ENCODE measurements at places on chromosomes 4 and X.

DNA sequence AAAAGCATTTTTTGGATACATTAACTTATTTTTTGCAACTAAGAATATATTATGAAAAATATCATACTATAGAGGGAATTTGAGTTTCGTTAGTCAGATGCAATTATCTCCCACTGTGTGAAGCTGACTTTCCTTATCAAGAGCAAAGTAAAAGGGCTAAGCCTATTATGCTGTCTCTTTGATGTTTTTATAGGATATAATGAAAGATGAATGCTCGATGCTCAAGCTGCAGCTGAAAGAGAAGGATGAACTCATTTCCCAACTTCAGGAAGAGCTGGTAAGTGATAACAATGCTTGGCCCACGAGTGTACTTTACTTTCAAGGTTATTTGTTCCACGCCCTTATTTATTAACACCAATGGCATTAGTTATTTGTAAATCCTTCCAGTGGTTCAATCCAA is 688.4 kb downstream of the CCSER1 start:
- DNase-seq = no peak

GRCh38 chr4:81557306-81557705 is 85.6 kb upstream of the RASGEF1B start:
- DNase-seq = no peak

DNA sequence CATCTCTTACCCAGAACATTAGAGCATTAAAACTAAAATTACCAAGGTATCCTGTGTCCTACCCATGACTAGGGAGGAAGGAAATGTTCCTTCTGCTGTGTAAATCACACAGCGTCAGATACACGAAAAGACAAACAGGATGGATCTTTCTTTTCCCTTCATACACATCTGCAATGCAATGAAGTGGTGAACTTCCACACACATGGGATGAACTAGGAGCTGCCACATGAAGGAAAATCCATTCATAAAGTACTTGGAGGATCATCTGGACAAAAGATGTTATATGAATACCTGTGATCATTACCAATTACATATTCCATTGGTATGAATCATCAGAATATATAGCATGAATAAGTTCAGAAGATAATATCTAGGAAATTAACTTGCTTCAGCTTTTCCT is 46.2 kb downstream of the LDB2 start:
- no peak for DNase-seq

DNA sequence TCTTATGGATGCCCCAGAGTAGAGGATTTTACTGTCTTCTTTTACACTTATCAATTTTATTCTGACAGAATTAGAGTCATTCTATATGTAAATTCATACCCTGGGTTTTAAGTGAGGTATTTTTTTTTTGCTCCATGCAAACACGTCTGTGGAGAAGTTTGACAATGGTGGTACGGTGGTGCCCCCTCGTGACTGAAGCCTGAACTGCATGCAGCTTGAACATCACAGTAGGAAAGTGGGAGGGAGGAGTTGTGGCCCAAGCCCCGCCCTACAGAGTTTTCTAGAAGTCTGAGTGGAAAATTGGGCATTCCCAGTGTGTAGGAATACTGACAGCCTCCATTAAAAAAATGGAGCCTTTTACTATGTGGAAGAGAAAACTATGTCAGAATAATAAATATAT is 73.3 kb upstream of the RAB40AL start:
- peak; percentile 90 for DNase-seq

DNA sequence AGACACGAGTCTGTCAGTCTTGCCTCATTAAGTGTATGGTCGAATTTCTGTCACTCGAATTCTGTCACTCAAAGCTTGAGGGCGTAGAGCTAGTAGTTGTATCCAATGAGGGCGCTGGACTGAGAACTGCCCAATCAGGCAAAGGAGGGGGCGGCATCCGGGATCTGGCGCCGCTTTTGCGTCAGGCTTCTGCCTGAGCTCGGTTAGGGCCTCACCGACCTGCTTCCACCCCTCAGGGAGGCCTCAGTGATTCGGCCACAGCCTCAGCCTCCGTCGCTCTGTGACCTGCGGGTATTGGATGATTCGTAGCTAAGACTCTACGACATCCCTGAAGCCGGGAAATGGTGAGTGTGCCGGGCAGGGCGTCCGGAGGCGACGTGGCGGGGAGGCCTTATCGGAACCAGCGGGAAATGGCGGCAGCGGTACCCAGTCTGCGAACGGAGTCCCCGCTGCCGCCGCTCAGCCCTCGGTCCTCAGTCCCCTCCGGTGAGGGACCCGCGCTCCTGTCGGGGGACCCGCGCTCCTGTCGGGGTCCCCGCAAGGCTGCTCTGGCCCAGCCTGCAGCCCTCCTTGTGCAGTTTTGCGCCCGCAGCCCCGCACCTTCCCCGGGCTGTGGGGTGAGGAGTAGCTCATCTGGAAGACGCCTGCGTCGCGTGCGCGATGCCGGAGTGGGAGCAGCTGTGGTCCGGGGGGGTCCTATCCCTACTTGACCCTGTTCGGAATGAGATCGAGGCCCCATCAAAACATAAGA is 88.3 kb downstream of the ZNF718 start:
- DNase-seq = peak; percentile 35

- no peak for DNase-seq
Measured at GRCh38 chrX:50152456-50152855, 48.4 kb downstream of the AKAP4 start.

DNA sequence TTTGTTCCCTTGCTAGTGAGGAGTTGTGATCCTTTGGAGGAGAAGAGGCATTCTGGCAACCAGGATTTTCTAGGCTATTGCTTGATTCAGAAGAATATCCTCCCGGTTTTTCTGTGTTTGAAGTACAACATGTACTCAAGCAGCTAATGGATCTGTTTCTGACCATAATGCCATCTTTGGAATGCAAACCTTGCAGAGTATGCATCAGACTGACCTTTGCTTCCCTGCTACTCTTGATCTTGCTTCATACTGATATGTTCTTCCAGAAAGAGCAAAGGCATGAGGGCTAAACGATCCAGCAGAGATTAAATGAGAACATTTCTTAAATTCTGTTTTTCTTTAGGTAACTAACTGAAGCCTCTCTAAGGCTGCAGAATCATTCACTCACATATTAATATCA is 265.4 kb upstream of the SLC7A11 start:
- no peak for DNase-seq

DNA sequence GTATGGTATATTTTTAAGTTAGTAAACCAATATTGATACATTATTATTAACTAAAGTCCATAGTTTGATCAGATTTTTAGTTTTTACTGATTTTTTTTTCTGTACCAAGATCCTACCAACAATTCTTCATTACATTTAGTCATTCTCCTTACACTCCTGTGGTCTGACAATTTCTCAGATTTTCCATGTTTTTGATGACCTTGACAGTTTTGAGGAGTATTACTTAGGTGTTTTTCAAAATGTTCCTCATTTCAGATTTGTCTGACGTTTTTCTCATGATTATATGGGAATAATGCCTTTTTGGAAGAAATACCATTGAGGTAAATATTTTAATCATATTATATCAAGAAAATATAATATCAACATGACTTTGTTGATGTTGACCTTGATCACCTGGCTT is 423.8 kb downstream of the PPP4R3C start:
- DNase-seq = no peak

- DNase-seq = no peak
Measured at GRCh38 chr4:106615961-106616360, 247.4 kb upstream of the GIMD1 start.

DNA sequence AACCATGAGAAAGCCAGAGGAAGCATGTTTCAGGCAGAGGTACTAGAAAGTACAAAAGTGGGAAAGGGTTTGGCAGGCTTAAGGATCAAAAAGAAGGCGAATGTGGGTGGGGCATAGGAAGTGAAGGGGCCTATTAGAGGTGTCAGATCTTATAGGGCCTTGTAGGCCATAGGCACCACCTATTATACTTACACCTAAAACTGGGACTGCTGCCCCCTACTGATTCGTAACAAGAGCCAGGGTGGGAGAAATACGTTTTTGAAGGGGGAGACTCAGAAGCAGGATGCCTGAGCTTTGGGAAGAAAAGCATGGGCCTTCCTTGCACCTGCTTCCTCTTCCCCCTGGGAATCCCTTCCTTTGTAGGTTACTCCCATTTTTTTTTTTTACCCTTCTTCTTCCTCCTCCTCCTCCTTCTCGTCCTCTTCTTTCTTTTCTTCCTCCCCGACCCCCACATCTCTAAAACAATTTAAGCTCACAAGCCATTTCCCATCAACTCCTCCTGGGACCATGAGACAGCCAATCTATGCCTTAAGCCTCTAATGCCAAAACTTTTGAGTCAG is 40.7 kb upstream of the GPC3 start:
- no peak for DNase-seq

GRCh38 chr4:127491571-127491970 is 141.2 kb upstream of the INTU start:
- no peak for DNase-seq

- DNase-seq = no peak
Measured at GRCh38 chr4:836750-837301, 10.9 kb upstream of the CPLX1 start.

GRCh38 chr4:164383058-164383357 is 370.9 kb upstream of the SMIM31 start:
- no peak for DNase-seq

DNA sequence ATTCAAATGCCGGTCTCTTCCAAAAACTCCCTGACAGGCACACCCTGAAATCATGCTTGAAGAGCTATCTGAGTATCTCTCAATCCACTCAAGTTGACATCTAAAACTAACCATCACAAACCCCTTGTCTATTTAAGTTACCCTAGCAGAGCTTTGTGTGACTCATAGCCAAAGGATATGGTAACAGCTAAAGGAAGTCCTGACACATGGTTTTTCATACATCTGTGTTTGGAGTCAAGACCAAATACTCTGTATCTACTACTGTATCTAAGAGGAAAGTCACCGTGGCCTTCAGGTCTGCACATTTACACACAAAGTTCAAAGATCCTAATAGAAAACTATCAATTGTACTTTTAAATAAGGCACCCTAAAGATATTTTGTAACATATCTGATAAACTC is 239.6 kb upstream of the VCX start:
- no peak for DNase-seq

GRCh38 chr4:158397781-158398180 is 123.9 kb upstream of the RXFP1 start:
- no peak for DNase-seq

DNA sequence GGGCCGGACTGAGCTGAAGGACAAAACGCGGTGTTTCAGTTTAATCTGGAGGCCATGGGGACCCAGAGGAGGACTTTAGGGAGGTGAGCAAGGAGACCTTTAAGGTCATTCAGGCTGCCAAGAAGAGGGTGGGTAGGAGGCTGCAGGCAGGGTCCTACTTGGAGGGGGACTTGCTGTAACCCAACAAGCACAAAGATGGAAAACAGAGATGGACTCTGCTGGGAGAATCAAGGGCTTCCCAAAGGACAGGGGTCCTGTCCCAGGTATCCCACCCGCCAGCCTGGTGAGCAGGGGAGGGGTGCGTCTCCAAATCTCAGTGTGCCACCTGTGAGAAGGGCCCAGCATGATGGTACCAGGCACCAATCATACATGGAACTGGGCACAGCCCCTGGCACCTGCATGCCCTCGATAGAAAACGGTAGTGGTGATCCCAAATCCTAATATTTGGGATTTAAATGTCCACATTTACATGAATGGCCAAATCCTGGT is 3.9 kb upstream of the HAUS3 start:
- no peak for DNase-seq

DNA sequence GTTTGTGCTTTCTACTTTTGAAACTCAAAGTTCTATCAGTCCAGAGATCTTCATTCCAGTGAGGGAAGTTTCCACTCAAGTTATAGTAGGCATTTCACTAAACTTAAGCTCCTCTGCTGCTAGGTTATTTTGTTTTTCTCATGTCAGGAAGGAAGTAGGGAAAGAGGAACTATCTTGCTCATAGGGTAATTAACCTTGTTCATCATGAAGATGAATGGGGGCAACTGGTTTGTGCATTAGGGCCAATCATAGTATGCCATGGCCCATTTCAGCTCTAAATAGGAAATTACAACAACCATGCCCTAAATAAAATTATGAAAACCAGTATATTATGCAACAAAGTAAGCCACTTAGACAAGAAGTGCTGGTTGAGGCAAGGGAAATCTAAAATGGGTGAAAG is 804.7 kb upstream of the NDST4 start:
- no peak for DNase-seq

- no peak for DNase-seq
Measured at GRCh38 chr4:169727616-169728015, 30.1 kb downstream of the HPF1 start.

DNA sequence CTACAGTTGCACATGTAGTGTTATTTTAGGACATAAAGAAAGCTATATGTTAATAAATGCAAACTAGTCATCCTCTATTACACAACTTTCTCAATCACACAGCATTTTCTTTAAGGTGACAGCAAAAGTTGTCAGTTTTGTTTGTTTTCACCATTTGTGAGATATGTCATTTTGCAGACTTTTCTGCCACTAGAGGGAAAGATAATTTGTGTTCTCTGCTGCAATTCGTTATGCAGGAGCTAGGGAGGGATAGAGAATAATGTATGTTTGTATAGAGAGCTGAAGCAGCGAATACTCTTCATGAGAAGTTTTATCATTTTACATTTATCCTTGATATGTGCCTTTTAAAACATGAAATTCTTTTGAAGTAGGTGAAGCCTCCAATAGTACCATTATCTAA is 670.6 kb upstream of the ATOH1 start:
- DNase-seq = no peak

GRCh38 chr4:105305019-105305836 is 158.6 kb downstream of the TET2 start:
- DNase-seq = no peak

DNA sequence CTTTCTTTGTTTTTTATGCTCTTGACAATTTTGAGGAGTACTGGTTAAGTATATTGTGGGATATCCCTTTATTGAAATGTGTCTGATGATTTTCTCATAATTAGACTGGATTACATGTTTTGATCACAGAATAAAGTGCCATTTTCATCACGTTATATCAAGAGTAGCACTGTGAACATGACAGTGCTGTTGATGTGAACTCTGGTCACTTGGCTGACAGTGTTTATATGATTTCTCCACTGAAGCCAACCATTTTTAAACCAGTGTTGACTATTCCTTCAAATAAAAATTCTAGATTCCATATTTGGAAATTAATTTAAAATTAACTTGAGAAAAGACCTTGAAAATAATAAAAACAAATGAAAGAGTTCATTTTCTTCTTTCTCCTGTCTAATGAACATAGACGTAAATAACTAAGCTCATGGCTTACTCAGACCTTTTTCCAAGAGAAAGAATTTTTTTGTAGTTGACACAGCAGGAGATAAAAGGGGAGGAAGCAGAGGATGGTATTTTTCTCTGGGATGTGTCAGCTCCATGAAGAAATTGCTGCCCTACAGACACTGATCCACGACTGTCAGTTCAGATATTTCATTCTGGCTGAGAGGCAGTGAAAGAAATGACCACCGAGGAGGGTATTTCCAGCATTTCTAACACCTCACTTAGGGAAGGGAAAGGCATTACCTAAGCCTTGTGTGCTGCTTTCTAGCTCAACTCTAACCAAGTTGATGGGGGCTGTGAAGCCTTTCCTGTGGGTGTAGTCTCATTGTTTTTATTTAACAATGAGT is 150.9 kb upstream of the ANK2 start:
- DNase-seq = no peak

- DNase-seq = no peak
Measured at GRCh38 chrX:130771648-130772047, 131.4 kb downstream of the ENOX2 start.

Data from omental fat pad (tissue), 4 donors.